Foreskin keratinocyte (primary cell): ENCODE measurements at places on chromosomes 5 and 9. TPM values are rescaled to one million over a fixed set of nuclear protein-coding genes. Genes with fewer than 3 reads are reported as not detected.

Gene SLC6A18
- not detected in 2 replicates for polyA plus RNA-seq

Gene ECSCR
- not detected in 2 replicates for polyA plus RNA-seq

Gene FGD3
- polyA plus RNA-seq: 0.08 and 0.13 TPM in 2 replicates

Gene CENPK
- polyA plus RNA-seq: 16.0 and 18.7 TPM in 2 replicates

Gene C9orf50
- not detected in 2 replicates for polyA plus RNA-seq

Gene PCDHGA2
- polyA plus RNA-seq: 0.03 TPM in 1 of 2 replicates, not detected in the other

Gene SLC1A3
- polyA plus RNA-seq: 5.3 and 8.7 TPM in 2 replicates

Gene SLC34A1
- polyA plus RNA-seq: not detected in 2 replicates

Gene C5orf58
- not detected in 2 replicates for polyA plus RNA-seq

Gene PDE8B
- not detected in 2 replicates for polyA plus RNA-seq

Gene HAPLN1
- polyA plus RNA-seq: not detected in 2 replicates

Gene PAX5
- not detected in 2 replicates for polyA plus RNA-seq

Gene UQCRQ
- polyA plus RNA-seq: 557 and 587 TPM in 2 replicates

Gene SPAAR
- not detected in 2 replicates for polyA plus RNA-seq

Gene WHRN
- 2.0 and 2.6 TPM in 2 replicates for polyA plus RNA-seq

Gene DEPDC1B
- 13.2 and 17.6 TPM in 2 replicates for polyA plus RNA-seq

Gene GLIPR2
- 2.9 and 5.0 TPM in 2 replicates for polyA plus RNA-seq

Gene COX7C
- 699 and 714 TPM in 2 replicates for polyA plus RNA-seq

Gene C1QTNF2
- 0.34 and 0.41 TPM in 2 replicates for polyA plus RNA-seq

Gene IFNK
- polyA plus RNA-seq: 46.5 and 57.3 TPM in 2 replicates

Gene GTF2H2
- polyA plus RNA-seq: 9.4 and 13.6 TPM in 2 replicates

Gene TAS2R1
- polyA plus RNA-seq: not detected in 2 replicates

Gene CKS2
- 361 and 437 TPM in 2 replicates for polyA plus RNA-seq

Gene PCDHGA6
- 0.03 TPM in 1 of 2 replicates, not detected in the other for polyA plus RNA-seq

Gene TCF7
- polyA plus RNA-seq: 0.41 and 0.55 TPM in 2 replicates

Gene OSMR
- polyA plus RNA-seq: 9.2 and 11.5 TPM in 2 replicates

Gene HMCN2
- not detected in 2 replicates for polyA plus RNA-seq

Gene PLEKHG4B
- polyA plus RNA-seq: not detected in 2 replicates

Gene C5
- polyA plus RNA-seq: 0.69 and 0.75 TPM in 2 replicates

Gene SLC4A9
- 0.08 TPM in 1 of 2 replicates, not detected in the other for polyA plus RNA-seq

Gene ANKRD31
- 0.01 and 0.03 TPM in 2 replicates for polyA plus RNA-seq

Gene PCDHB16
- not detected in 2 replicates for polyA plus RNA-seq

Gene ALDH1A1
- 0.02 and 0.94 TPM in 2 replicates for polyA plus RNA-seq

Gene DBH
- not detected in 2 replicates for polyA plus RNA-seq

Gene LIX1
- polyA plus RNA-seq: not detected in 2 replicates

Gene SARDH
- polyA plus RNA-seq: 0.06 and 0.07 TPM in 2 replicates

Gene GNG10
- 49.7 and 68.4 TPM in 2 replicates for polyA plus RNA-seq

Gene SPOCK1
- polyA plus RNA-seq: 0.10 and 0.27 TPM in 2 replicates

Gene GHR
- 0.45 and 0.60 TPM in 2 replicates for polyA plus RNA-seq

Gene DMRT3
- not detected in 2 replicates for polyA plus RNA-seq

Gene ITGA2
- 9.1 and 14.7 TPM in 2 replicates for polyA plus RNA-seq

Gene CDH9
- polyA plus RNA-seq: not detected in 2 replicates

Gene MYOT
- 0.02 and 0.07 TPM in 2 replicates for polyA plus RNA-seq

Gene TEK
- polyA plus RNA-seq: 0.01 TPM in 1 of 2 replicates, not detected in the other

Gene TMC1
- polyA plus RNA-seq: not detected in 2 replicates

Gene ARHGEF28
- 38.0 and 55.7 TPM in 2 replicates for polyA plus RNA-seq

Gene PIP5K1B
- not detected in 2 replicates for polyA plus RNA-seq

Gene SPATA31D4
- not detected in 2 replicates for polyA plus RNA-seq

Gene MAP3K1
- 2.1 and 2.8 TPM in 2 replicates for polyA plus RNA-seq

Gene CIZ1
- polyA plus RNA-seq: 68.8 and 69.5 TPM in 2 replicates

Gene FBLL1
- polyA plus RNA-seq: 0.07 TPM in 1 of 2 replicates, not detected in the other

Gene PCDHB5
- polyA plus RNA-seq: 0.03 TPM in 1 of 2 replicates, not detected in the other

Gene BNIP1
- polyA plus RNA-seq: 17.9 and 18.0 TPM in 2 replicates

Gene MZB1
- 0.12 TPM in 1 of 2 replicates, not detected in the other for polyA plus RNA-seq
